ENCODE measurements at places on chromosomes 5 and 9.

GRCh38 chr9:88258601-88259000, 120.3 kb upstream of the SPATA31C2 start:
- DNase-seq, result no peak

- no peak for DNase-seq
These were observed 12.8 kb downstream of the NKD2 start for GRCh38 chr5:1021136-1021968.

DNA sequence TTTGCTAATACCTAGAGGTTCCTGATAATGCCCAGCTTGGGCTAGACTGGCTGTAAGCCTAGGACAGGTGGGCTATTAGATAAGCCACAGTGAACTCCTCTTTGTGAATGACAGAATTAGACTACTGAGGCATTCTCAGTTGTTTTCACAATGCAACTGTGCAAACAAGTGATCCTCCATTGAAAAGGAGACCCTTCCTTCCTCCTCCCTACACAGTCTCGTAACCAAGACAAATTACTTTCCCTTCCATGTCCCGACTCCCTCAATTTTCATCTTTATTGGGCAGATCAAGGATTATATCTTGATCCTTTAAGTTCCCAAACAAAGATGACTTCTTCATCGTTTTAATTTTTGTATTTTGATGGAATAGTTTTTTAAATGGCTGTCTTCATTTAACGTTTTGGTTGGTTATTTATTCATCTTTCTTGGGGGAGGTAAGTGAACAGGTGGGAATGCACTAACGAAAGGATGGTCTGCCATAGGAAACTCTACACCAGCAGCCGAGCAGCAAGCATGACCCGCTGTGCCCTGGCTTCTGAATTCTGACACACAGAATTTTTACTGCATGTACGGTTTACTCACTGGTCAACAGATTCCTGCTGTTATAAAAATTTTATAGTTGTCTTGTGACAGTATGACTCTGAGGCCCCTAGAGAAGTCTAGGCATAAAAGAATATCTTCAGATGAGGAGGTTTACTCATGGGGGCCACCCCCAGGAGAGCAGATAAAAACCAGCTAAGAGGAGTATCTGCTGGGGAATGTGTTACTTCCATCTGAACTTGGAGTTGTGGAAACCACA, 137.5 kb upstream of the TUT7 start:
- DNase-seq, result no peak

DNA sequence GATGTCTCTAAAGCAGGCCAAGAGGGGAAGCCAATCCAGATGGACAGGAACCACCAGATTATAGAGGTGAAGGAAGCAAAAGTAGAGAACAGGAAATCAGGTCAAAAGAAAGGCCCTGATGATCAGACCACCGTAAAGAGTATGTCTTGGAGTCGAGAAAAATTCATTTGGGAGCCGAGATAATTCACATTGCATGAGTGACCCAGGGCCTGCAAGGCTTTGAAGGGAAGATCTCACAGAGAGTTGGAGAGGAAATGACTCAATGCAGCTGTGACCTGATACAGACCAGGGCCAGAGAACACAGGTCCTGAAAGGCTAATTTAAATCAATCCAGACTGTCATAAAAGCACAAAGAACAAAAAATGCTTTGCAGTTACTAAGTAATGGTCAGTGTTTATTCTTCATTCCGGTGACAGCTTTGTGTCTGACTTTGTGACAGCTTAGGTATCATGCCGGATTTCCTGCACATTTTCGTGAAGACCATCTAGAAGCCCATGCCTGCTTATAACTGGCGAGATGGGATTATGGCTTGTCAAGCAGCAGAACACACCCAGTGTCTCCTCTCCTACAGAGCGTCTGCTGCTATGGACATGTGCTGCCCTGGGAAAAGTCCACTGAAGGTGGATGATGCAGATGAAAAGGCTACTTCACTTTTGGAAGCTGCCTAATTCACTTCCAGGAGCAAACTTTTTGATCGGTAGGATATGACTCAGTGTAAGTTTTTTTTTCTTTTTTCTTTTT, 5.8 kb upstream of the ACTBL2 start:
- no peak for DNase-seq

- DNase-seq, result no peak
These were observed 4.5 kb downstream of the REEP5 start for GRCh38 chr5:112917453-112917995.

- DNase-seq, result no peak
These were observed 11.3 kb upstream of the ANKH start for GRCh38 chr5:14882658-14883580.

- no peak for DNase-seq
These were observed 144.4 kb downstream of the SLC12A2 start for GRCh38 chr5:128228008-128228407.

- no peak for DNase-seq
These were observed 67.2 kb downstream of the DMRT1 start for GRCh38 chr9:908536-909205.

- DNase-seq, result no peak
These were observed 639 bp downstream of the PCDH1 start for GRCh38 chr5:141877356-141878185.

DNA sequence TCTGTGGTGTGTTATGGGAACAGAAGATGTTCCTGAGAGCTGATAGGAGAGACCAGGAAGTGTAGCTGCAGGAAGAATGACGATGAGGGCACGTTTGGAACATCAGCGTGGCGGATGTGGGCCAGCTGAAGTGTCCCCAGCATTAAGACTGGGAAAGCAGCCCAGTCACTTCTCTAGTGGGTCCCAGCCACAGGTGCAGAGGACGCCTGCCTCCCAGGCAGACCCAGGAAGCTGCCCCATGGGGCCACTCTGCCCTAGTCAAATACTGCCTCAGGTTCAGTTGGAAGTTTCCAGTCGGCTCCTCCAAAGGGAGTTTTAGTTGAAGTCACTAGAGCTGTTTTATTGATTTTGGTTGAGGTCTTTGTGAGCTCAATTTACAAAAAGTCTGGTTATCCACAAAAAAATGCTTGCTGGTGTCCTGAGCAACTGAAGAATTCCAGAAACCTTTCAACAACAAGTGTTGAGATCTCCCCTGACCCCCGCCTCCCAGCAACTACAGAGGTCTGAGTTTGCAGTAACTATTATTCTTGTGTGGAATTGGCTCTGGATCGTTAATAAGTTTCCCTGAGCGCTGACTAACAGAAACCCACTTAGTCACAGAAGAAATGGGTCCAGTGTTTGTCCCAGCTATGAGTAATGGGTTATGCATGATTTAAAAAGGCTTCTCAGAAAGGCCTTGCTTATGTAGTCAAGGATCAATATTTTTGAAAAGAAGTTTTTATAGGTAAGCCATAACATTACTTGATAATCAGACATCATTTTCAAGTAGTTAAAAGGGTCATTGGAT, 294.1 kb downstream of the FANCC start:
- DNase-seq, result no peak

DNA sequence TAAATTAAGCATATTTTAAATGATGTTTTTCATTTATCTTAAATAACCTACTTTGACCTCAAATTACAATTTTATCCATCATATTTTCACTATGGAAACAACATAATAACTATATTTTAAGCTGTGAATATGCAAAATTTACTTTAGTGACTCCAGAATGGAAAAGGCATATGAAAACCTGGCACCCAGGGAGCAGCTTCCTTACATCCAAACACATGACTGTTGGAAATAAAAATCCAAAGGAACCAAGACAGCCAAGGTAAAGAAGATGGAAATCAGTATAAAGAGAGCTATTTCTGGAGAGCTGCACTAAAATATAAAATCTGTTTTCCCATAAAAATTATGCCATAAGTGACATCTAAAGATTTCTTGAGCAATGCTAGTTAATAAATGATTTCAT, 140.3 kb upstream of the FTMT start:
- DNase-seq, result no peak

DNA sequence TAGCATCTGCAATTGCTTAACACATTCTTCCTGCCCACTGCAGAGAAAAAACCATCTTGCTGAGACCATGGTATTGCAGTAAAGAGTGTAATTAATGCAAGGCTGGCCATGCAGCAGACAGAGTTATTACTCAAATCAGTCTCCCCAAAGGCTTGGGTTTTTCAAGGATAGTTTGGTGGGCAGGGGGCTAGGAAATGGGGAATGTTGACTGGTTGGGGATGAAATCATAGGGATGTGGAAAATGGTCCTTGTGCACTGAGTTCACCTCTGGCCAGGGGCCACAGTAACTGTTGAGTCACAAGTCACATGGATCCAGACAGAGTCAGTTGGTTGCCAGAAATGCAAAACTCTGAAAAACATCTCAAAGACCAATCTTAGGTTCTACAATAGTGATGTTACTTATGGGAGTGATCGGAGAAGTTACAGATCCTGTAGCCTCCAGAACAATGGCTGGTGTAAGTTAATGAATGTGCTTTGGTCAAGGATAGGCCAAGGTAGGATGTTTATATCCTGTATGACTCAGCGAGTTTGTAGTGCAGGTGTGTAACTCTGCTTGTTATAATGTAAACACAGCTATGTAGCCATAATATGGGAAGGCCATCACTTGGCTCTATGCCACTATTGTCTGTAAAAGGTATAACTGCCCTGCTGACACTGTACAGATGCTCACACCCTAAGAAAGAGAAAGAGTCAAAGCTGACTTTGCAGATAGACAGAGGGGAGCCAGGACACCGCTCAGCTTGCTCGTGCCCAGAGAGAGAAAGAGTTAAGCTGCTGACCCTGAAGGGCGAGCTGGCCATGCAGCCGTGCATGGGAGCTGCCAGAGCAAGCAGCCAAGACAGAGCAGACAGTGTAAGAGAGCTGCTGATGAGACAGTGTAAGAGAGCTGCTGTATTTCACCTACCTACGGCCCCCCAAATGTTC, 27.2 kb downstream of the C9orf152 start:
- no peak for DNase-seq

- no peak for DNase-seq
These were observed 849.6 kb upstream of the DMAC1 start for GRCh38 chr9:8649160-8649559.

DNA sequence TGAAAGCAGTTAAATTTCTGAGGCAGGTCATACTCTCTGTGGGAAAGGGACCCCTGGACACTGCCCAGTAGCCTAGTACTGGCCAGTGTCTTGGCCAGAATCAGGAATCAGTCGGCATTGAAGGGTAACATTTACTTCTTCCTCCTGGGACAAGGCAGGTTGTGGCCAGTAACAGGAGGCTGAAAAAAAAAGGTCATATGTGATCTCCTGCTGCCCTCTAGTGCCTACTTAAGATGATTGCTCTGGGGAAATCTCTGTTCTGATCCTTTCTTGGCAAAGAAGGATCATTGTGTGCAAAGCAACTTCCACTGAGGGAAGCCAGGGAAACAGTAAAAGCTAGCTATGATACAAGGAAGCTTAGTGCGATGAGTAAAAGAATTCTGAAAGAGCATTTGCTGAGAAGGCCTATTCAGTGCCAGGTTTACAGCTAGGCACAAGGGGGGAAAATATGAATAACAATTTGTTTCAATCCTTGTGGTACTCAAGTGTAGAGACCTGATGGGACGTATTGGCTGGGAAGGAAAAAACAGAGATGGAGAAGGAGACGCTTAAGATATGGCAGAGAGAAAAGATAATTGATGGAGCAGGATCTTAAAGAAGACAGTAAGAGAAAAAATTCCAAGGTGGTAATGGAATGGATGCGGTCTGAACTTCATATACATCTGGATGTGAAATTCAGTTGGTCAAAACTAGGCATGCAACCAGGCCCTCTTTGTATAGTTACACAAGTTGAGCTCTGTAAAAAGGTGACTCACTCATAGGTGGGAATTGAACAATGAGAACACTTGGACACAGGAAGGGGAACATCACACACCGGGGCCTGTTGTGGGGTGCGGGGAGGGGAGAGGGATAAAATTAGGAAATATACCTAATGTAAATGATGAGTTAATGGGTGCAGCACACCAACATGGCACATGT, 25.8 kb upstream of the TRIM32 start:
- DNase-seq, result peak; percentile 72

DNA sequence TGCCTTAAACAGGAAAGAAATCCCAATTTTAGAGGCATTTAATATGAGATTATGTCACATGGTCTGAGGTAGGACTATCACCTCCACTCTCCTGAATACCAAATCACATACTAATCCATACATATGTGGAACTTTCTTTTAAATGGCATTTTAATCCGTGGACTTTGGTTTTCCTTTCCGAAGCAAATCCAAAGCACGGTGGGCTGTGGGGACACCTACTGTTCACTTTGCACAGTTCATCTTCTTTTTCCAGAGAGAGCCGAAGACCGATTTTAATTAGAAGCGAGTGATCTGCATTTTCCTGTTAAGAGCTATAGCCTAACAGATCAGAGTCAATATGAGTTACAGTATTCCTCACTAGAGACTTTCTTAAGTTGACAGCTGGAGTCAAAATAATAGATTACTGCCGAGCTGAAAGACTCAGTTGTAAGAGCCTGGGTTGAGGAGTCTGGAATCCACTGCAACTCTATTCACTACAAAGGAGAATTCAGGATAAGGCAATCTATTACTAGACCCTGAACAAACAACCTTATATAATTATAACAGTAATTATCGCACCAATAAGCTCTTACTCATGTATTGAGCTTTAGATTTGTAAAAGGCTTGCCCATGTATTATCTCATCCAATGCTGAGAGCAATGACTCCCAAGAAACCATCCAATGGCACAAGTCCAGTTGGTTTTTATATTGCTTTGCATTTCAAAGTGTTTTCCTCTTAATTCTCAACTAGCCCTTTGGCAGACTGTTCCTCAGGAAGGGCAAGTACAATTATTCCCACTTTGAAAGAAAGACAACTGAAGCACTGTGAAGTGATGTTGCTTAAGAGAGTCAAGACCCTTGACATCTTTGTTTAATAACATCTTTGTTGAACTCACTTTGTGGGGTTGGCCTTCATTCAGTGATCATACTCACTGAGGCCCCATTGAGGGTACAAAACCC, 144.7 kb downstream of the TRPM6 start:
- peak; percentile 57 for DNase-seq

DNA sequence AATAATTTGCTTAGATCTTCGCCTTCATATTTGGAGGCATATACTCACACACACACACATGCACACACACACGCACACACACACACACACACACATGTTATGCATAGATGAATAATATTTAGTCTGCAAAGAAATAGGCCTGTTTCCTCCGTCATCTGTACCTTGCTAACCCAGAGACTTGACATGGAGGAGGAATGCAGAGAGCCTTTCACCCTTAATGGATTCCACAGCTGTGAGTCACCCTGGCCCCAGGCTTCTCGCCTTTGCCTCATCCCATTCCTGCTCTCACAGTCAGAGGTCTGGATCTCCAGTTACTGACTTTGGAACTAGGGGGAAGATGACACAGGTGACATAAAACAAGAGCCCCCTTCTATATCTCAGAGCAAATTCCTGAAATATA, 29.7 kb downstream of the ZNF462 start:
- DNase-seq, result no peak

- no peak for DNase-seq
These were observed 42.1 kb downstream of the OTULIN start for GRCh38 chr5:14706615-14707021.

DNA sequence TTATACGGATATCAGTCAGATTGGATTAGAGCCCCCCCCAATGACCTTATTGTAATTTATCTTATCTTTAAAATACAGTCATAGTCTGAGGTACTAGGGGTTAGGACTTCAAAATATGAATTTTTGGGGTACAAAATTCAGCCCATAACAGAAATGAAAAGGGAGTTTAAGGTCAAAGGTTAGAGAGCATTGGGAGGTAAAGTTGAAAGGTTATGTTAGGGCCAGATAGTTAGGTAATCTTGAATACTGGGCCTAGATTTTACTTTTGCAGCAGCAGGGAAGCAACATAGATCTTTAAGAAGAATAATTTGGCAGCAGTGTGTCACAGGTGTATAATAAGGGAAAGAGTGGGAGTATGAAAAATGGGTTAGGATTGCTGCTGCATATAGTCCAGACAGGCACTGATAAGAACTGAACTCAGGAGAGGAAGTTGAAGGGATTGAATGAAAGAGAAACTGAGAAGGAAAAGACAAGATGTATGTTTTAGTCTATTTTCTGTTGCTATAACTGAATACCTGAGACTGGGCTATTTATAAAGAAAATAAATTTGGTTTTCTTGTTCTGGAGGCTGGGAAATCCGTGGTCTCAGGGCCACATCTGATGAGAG, 10.7 kb upstream of the GCNT4 start:
- no peak for DNase-seq

Measured in D341Med (cell line).